ENCODE measurements at places on chromosomes 7 and 10.

DNA sequence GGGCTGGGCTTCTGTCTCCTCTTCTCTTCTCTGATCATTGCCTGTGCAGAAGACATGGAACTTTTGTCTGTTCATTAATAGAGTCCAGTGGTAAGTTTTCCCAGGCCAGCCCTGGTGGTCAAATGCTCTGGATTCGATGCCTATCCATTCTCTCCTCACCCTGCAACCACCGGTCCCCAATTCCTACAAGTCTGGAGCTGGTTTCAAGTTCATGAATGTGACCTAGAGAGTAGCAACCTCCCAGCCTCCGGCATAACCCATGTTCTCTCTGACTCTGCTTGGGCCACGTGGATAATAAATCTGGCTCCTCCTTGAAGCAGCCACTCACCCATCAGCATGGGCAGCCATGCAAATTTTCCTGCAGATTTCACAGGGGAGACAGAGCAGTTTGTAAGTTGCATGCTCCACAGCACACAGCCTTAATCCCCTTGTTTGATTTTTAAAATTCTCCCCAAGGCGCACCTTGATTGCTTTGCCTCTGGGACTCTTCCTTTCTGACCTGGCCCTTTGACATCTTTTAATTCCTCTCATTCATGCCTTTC lies 37.3 kb upstream of the PDZD8 start:
- DNase-seq: no peak

DNA sequence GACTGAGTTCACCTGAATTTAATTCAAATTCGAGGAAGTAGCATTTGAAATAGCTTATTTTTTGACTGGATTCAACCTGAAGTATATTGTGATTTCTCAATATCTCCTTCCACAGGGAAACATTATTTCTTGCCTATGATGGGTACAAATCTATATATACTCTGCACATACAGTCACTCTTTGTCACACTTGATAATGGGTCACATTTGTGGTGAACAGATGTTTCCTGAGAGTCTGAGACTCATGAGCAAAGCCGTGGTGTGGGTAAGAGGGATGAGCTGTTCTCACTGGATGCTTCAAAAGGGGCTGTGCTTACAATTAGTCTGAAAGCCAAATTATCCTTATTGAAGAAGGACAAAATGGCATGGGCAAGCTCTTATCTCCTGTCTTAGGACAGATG lies 18.0 kb upstream of the TBXAS1 start:
- no peak for DNase-seq

GRCh38 chr10:30270247-30270646 lies 78.8 kb downstream of the MTPAP start:
- no peak for DNase-seq

GRCh38 chr10:63666836-63667383 lies 145.7 kb downstream of the REEP3 start:
- no peak for DNase-seq

DNA sequence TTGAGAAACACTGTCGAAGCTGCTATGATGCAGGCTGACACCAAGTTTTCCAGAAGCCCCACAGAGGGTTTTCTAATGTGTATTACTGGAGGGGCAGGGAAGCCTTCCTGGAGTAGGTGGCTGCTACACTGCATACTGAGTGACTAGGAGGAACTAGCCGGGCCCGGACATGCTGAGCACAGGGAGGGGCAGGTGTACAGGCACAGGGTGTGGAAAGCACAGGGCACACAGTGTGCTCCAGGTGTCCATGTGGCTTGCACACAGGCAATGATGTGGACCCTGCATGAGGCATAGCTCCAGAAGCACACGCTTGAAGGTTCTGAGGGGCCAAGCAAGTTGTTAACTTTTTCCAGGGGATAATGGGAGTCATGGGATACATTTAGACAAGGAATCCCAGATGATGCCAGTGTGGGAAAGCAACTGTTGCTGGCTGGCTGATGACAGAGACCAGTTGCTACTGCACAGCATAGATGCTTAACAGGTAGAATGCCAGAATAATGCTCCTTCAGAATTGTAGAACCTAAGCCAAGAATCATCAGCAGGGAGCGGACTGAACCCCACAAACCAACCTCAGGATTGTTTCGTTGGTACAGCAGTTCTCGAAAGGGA lies 14.6 kb downstream of the DHX32 start:
- DNase-seq: no peak

DNA sequence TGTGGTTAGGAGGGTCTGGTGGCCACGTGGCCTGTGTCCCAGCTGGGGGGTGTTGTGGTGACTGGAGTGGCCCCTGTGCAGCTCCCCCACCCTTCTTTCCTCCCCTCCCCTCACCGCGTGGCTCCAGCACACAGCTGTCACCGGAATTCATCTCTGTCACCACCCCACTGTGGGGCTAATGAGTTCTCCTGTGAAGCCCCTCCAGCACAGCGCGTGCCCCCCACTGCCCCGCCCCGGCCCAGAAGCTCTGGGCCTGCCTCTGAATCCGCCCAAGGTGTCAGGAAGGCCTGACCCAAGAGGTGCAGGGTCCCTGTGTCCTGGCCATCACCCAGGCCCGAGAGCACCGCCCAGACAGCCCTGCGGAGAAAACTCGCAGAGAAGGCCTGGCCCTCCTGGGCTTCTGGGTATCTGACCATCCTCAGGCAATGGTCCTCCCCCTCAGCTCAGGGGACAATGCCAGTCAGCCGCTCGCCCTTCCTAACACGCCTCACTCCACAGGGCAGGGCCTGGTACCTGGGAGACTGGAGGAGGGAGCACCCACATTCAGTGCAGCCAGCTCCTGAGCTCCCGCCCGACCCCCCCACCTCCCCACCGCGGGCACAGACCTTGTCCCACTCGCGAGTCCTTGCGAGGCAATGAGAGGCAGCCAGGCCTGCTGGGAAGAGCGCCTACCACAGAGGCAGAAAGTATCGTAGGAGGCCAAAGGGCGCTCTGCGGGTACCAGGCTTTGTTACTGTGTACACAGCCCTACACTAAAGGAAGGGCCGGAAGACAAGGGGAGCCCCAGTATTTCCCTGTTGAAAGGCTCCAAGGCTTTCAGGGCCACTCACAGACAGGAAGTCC lies 38.2 kb downstream of the GBX1 start:
- no peak for DNase-seq

- DNase-seq: no peak
These were observed 67.0 kb downstream of the PPP1R9A start for GRCh38 chr7:94974423-94974822.

DNA sequence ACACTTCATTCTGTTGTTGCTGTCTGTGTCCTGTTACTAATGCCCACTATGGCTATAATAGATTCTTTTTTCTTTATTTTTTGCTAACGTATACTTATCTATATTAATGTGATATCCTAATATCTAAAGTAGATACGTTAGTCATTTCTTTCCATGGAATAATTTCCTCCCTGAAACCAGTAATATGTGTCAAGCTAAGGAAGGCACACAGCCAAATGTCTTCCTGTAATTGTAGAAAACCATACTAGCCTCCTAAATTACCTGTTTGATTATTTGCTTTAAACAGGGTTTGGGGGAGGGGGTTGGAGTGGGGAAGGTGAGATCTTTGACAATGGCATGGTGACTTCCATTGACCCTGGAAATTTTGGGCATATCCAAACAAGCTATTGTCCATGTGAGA lies 56.4 kb downstream of the THNSL1 start:
- no peak for DNase-seq

- DNase-seq: no peak
These were observed 29.0 kb downstream of the DHTKD1 start for GRCh38 chr10:12097791-12098190.

- no peak for DNase-seq
These were observed 56.0 kb downstream of the ATOH7 start for GRCh38 chr10:68175949-68176348.

GRCh38 chr10:121043124-121043849 lies 192.1 kb downstream of the WDR11 start:
- no peak for DNase-seq

GRCh38 chr10:125144693-125145623 lies 15.4 kb downstream of the CTBP2 start:
- no peak for DNase-seq

GRCh38 chr7:34096777-34097176 lies 191.4 kb downstream of the BMPER start:
- DNase-seq: no peak

DNA sequence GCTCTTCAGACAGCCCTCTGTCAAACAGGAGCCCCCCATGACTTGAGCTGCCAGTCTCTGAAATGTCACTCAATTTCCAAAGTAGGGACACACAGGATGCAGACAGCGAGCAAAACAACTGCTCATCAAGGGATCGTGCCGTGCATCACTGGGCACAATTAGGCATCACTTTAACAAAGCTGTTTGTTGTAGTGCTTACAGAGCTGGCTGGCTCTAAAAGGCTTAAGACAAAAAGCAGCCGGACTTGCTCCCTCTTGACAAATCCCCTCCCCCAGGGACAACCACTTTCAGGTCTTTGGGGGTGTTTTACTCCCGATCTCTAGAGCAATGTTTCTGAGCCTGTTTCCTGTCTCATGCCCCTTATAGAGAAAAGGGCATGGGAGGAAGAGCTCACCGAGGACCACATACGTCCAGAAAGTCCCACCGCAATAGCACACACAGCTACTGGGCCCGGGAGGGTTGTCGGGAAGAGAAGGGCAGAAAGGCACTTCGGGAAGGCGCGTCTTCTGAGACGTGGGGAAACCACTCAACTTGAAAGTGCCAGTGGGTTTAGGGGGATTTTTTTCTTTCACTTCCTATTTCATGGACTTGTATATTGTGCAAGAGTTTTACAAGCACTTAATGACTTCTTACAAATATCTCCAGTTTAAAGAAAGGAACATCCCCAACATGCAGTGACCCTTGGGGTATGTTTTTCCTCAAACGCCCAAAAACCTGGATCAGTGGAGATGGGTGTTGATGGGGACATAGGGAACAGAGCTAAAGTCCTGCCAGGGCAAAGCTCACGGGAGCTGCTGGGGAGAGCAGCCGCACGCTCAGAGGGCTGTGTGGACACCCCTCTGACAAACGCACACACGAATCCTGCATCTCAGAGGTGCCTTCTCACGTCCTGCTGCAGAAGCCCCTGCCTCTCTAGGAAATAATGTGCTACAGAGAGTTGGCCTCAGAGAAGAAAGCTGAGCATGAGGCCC lies 27.1 kb downstream of the LRRC20 start:
- no peak for DNase-seq

GRCh38 chr10:48464871-48465736 lies 139.8 kb downstream of the ARHGAP22 start:
- DNase-seq: peak; percentile 35

DNA sequence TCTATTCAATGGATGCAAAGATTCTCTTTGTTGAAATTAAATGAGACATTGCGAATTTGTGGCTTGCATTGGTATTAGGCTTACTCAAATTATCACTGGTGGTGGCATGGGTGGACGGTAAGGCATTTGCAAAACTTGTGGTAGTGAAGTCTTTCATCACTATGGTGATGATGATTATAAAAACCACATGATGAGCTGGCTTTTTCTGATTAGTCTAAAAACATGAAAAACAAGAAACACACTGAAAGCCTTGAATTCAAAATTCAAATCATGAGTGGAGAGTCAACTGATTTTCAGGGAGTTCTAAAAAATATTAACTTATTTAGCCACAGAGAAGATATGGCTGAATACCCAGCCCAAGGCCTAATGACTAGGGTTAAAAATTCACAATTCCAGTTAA lies 99.8 kb upstream of the HGF start:
- DNase-seq: no peak

DNA sequence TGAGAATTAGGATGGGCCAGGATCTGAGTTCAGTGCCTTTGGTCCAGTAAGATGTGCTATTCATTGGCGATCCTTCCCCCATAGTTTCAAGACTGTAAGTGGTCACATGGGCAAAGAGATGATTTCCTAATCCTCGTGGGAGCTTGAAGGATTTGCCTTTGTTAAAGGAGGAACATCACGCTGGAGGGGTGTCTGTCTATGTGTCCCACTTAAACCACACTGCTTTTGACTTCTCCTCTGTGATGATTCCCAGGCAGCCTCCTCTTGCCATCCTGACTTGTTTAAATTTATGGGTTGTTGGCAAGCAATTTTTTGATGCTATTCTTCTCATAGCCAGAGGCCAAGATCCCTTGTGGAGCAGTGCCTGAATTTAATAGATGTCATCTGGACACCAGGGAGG lies 154.0 kb downstream of the TCF7L2 start:
- DNase-seq: no peak

- DNase-seq: no peak
These were observed 808.1 kb downstream of the GRID1 start for GRCh38 chr10:85558533-85558932.

DNA sequence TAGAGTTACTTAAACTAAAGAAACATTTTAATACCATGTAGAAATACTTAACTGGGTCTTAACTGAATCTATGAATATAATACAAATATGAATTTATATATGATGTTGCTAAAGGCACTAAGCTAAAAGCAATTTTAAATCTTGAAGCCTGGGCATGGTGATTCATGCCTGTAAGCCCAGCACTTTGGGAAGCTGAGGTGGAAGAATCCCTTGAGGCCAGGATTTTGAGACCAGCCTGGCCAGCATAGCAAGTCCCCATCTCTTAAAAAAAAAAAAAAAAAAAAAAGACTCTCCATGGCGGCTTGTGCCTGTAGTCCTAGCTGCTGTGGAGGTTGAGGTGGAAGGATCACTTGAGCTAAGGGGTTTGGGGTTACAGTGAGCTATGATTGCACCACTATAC lies 95.3 kb downstream of the CCSER2 start:
- DNase-seq: no peak

DNA sequence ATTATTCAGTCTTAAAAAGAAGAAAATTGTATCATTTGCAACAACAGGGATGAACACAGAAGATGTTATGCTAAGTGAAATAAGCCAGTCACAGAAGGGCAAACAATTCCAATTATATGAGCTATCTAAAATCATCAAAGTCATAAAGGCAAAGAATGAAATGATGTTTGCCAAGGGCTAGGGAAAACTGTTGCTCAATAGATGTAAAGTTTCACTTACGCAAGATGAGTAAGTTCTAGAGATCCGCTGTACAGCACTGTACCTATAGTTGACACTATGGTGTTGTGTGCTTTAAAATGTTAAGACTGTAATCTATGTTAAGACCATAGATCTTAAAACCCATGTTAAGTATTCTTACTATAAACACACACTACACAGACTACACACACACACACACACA lies 904.6 kb upstream of the LRRN3 start:
- DNase-seq: no peak

DNA sequence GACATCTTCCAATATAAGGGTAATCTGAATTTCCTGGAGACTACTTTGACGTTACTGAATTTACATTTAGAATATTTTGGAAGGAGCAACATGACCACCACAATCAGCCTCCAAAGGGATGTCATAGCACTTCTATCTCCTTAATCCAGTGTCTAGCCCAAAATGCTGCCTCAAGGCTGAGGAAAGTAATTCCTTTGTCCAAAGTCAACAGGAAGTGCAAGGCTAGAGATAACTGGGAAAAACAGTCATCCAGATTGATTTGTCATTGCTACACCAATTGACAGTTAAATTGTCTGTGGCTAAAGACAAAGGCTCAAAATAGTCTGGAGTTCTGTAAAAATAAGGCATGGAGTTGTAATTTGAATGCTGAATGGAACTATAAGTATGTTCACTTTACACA lies 3.9 kb upstream of the TFPI2 start:
- no peak for DNase-seq

Measured in NCI-H1694 (cell line).